Activated T-cell treated with anti-CD3 and anti-CD28 coated beads, Interleukin-2, amount 50 U/mL, for 48 hours (primary cell): ENCODE measurements at places on chromosomes 6 and 20.

- DNase-seq: no peak
Observed at GRCh38 chr6:40169878-40170277, 235.6 kb upstream of the MOCS1 start.

- no peak for DNase-seq
Observed at GRCh38 chr20:2757969-2758368, 42.5 kb downstream of the CPXM1 start.

DNA sequence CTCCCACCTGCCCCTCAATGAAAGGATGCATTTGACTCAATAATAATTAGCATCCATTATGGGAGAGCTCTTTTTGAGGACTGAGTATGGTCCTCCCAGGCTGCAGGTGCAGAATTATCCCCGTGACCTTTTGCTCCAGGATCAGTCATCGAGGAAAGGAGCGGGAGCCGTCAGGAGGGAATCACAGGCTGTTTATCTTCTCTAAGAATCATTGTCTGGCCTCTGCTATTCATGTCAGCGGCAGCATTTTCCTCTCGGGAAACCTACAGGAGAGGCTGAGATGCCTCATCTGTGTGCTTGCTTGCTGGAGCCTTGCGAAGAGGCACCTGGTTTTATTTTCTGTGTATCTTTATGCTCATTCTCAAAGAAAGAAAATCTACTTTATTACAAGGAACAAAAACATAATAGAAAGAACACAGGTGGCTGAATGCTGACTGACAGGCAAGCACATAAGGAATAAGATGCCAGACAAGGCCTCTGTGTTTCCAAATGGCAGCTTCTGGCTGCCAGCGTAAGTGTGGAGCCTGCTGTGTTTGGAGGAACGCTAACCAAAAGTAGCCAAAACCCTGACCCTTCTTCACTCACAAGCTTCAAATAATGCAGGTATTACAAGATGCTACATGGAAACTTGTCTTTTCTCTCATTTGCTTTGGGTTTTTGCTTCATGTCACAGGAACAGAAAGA is 539.1 kb upstream of the MARCKS start:
- no peak for DNase-seq

DNA sequence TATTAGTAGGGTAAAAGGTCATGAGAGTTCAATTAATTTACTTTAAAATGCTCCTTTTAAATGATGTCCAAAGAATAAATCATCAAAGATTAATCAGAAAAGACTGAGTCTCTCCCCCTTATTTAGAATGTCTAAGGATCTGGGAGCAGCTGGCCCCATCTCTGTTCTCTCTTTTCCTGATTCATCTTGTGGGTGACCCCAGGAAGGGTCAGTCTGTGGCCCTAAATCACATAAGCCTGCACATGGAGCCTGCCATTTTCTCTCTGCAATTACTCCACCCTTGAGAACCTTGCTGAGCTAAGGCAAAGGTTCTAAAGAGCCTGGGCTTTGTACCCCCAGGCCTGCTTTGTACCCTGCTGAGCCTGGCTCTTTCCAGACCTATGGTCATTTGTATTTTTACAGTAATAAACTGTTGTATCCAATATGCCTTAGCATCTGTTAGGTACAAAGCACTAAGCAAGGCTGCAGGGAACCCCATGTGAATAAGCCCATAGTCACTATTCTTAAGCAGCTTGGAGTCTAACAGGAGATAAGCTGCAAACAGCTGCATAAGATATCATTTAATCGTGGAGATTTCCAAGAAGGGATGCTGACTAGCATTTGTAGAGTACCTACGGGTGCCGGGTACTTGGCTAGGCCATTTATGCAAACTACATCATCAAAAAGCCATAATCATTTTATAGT is 431.0 kb upstream of the MARCKS start:
- no peak for DNase-seq

- no peak for DNase-seq
Observed at GRCh38 chr6:101393829-101394251, 332 bp downstream of the GRIK2 start.

DNA sequence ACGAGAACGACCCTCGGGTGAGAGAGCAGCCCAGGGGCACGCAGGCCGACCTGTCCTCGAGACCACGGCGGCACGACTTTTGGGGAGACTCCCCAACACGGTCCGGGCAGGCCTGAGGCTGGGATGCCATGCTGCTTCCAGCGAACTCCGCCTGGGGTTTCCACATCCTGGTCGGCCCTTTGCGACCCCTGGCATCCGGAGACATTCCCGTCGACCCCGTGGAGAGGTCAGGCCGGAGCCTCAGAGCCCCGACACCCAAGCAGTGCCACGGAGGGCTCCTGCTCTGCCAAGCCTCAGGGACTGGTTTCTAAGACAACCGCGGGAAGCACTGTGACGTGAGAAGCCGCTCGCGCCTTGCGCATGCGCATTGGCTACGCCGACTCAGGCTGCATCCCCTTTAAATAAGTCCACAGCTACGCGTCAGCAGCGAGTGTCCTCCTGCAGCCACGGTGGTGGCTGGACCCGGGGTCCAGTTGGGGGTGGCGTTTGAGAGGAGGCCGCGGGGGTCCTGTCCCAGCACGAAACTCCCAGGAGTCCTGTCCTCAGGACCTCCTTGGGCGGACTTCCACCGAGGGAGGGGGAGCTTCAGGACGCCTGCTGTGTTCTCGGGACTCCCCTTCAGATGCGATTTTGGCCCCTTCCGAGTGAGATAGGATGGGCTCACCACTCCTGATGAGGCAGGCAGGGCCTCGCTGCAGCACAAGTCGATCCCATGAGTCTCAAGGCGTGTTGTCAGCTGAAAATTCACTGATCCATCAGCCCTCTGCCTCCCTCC is 1089.3 kb upstream of the DEFB115 start:
- DNase-seq: no peak
